ENCODE measurements at places on chromosomes 2 and 18.

DNA sequence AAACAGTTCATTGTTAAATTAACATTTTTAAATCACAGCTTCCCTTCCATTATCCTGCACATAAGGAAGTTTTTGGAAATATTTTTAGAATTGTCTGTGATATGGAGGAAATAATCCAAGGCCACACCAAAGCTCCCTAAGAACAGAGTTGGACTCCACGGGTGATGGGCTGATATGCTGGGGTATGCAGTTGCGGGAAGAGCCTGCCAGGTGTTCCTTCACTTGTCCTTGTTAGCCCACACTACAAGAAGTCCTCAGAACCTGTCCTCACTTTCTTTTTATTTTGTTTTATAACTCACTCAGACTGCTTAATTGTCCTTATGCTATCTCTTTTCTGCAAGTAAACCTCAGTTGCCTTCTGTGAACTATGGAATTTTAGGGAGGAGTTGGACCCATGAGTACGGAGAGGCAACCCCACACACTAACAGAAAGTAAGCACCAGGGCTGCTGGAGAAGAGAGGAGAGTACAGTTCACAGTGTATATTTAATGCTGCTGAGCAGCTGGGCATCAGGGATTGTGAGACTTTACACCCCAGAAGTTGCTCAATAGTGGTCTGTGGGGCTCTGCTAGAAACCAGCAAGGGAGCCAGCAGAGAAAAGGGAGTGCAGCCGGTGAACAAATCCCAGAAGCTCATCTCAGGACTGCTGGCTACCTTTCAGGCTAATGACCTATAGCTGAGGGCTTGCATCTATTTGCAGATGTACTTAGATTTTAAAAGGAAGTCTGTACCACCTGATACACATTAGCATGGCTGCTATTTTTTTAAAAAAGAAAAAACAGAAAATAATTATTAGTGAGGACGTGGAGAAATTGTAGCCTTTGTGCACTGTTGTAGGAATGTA lies 280.1 kb upstream of the STON1 start:
- no peak for DNase-seq

DNA sequence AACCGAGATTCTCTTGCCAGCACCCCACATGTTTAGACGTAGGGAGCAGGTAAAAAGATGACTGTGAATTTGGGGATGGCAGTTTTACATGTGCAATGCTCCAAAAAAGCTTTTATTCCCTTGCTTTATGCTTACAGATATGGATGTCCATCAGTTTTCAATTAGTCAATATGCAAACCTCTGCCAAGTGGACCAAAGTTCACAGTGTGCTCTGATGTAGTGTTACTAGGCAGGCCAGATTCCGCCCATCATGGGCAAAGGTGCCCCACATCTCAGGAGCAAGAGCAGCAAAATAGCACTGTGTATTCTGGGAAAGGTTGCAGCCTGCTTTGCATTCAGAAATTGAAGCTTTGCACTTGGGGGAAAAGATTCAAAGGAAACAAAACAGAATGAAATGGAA lies 329.7 kb upstream of the ZEB2 start:
- no peak for DNase-seq

GRCh38 chr2:149799013-149799705 lies 211.6 kb upstream of the MMADHC start:
- DNase-seq, result no peak

DNA sequence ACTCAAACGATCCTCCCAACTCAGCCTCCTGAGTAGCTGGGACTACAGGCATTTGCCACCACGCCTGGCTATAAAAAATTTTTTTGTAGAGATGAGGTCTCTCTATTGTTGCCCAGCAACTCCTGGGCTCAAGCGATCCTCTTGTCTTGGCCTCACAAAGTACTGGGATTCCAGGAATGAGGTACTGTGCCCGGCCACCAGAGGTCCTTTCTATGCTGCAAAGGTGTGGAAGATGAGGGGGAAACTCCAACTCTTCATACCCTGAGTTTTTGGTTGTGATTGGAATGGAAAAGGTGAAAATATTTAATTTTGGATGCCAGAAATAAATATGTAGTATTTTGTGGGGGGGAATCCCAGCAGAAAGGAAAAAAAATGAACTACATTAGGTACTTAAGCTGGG lies 36.0 kb downstream of the MRPL33 start:
- DNase-seq, result no peak

GRCh38 chr2:29106980-29107388 lies 8.2 kb upstream of the CLIP4 start:
- no peak for DNase-seq

- DNase-seq, result no peak
These were observed 76.7 kb upstream of the SESTD1 start for GRCh38 chr2:179341152-179341866.

DNA sequence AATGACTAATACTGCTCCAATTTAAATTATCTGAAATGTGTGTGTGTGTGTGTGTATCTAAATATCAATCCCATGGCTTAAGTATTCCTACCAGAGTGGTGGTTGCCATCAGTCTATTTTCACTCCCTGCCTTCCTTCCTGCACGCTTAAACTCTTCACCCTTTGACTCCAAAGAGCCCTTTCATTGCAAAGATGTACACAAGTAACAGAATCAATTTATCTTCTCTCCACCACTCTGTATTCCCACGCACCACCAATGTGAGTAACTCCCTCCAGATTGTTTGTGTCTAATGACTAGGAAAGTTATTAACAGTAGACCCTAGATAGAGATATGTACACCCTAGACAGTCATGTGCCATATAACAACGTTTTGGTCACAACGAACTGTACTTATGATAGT lies 42.8 kb downstream of the ARL6IP6 start:
- no peak for DNase-seq
